H54 (cell line): ENCODE measurements at places on chromosomes 12 and 14.
A peak's percentile ranks its signal among the peaks of the same experiment; 100 is the strongest.

GRCh38 chr12:1531153-1531653, 63.2 kb downstream of the FBXL14 start:
- DNase-seq: no peak

- no peak for DNase-seq
Measured at GRCh38 chr12:130633771-130634170, 82.3 kb downstream of the RIMBP2 start.

DNA sequence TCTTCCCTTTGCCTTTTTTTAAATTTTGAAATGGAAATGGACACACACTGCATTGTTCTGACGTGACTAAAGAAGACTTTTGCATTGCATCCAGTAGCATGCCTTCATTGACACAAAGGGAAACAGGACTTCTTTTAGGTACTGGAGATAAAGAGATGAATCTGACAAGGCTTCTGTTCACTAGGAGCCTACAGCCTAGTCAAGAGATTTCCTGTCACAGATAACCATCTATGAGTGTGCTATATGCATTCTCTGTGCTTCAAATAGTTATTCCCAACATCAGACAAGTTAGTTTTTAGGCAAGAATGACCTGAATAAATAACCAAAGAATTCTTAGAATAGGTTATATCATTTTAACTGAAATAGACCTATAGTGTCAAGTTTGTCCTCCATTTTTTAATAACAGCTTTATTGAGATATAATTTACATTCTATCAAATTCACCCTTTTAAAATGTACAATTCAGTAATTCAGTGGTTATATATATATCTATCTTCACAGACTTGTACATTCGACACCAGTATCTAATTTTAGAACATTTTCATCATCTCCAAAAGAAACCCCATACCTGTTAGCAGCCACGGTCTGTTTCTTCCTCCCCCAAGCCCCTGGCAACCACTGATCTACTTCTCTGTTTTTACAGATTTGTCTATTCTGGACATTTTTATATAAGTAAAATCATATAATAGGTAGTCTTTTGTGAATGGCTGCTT, 122.7 kb downstream of the TTLL5 start:
- DNase-seq: no peak

GRCh38 chr14:98592611-98593170, 679.3 kb downstream of the BCL11B start:
- DNase-seq: no peak

DNA sequence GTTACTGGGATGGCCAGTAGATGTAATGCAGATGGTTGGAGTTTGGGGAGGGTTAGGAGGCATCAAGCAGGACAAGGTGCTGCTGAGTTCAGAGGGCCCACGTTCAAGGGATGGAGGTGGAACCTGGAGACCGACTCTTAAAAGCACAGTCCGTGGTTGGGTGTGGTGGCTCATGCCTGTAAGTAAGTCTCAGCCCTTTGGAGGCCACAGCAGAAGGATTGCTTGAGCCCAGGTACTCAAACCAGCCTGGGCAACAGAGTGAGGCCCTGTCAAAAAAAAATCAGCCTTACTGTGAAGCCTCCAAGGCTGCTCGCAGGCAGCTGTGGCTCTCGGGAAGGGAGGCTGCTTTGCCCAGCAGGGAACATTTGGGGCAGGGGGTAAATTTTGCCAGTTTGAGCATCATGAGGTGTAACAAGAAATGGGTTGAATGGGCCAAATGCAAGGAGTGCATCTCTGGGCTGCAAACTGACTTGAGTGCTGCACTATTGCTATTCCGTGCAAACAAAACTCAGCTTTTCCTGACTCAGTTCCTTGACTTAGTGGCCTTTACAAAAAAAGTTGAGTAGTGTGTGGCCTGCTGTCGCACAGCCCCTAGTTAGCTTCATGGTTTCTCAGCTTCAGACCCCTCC, 55.0 kb downstream of the ANAPC7 start:
- no peak for DNase-seq

GRCh38 chr12:39764944-39765560, 145.4 kb upstream of the ABCD2 start:
- peak; percentile 2 for DNase-seq

DNA sequence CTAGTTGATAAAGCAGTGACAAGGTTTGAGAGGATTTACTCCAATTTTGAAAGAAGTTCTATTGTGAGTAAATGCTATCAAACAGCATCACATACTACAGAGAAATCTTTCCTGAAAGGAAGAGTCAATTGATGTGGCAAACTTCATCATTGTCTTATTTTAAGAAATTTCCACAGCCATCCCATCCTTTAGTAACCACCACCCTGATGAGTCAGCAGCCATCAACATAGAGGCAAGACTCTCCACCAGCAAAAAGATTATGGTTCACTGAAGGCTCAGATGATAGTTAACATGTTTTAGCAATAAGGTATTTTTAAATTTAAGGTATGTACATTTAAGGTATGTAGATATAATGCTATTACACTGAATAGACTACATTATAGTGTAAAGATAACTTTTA, 122.1 kb upstream of the ARHGAP5 start:
- DNase-seq: no peak

DNA sequence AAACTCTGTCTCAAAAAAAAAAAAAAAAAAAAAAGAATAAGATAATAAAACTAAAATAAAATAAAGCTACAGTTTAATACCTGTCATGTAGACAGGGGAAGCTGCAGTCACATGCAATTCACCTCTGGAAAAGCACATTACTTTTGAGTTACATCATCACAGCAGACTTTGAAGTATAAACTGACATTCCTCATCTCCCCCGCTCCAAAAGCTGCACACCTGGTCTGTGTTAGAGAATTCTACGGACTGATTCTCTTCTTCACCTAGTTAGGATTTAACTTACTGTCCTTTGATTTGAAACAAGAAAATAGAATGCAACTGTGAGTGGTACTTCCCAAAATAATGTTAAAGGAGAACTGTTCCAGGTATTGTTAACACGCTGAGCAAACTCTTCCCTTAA, 25.1 kb downstream of the SPPL3 start:
- no peak for DNase-seq

DNA sequence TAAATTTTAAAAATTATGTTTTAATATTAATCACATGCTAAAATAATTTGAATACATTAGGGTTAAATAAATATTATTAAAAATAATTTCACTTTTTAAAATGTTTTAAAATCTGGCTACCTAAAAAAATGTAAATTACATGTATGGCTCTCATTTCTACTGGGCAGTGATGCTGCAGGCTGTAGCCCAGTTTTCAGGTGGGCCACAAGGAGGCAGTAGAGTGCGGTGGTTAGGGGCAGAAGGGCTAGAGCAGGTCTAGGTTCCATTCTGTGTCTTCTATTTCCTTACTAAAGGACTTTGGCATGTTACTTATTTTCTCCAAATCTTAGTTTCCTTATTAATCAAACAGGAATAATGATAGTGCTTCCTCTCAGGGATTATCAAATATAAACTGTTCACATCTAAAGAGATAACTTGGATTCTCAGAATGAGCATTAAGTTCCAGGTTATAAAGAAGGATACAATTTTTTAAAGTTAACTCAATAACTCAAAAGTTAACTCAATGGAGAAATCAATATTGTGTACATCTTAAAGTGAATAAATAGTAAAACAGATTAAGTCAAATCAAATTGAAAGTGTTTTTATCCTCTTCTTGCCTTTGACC, 54.9 kb upstream of the OVCH1 start:
- DNase-seq: peak; percentile 17

- DNase-seq: no peak
Measured at GRCh38 chr12:95918194-95918993, 24.0 kb downstream of the CCDC38 start.

GRCh38 chr12:57541001-57541400, 6.0 kb downstream of the DCTN2 start:
- no peak for DNase-seq

GRCh38 chr14:101350691-101351090, 210.6 kb upstream of the DIO3 start:
- DNase-seq: no peak

DNA sequence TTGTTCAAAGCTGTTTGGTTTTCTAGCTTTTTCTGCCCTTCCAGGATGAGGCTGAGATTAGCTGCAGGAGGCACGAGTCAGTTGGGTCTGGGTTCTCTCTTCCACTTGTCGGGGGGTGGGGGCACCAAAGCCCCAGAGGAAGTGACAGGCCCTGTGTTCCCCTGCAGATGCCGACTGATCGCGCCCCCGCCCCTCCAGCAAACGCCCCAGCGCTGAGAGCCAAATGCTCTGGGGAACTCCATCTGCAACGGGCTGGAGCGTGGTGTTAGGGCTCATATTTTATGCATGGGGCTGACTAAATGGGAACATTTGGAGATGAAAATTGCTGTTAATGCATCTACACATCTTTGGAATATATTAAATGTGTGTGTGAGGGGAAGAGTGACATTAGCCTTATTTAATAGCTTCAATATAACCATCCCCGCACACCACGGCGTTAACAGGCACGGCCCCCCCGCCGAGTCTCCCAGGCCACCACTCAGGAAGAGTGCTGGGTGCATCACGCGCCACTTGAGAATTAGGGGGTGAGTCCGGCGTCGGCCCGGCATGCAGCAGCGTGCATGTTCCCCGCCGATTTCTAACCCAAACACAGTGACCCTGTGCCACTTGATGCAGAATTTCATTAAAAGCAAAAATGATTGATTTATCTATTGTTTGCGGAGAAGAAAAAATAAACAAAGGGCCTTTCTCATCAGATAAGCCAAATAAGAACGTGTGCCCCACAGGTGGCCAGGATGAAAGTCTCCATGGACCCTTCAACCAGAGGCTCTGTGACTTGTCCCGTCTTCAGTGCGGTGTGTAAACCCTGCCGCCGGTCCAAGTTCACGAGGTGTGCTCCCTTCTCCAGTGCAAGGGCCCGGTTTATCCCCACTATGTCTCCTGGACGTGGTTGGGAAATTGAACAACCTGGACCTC, 165.0 kb upstream of the RTL1 start:
- no peak for DNase-seq

- no peak for DNase-seq
Measured at GRCh38 chr14:79670811-79671210, 540.5 kb downstream of the DIO2 start.

DNA sequence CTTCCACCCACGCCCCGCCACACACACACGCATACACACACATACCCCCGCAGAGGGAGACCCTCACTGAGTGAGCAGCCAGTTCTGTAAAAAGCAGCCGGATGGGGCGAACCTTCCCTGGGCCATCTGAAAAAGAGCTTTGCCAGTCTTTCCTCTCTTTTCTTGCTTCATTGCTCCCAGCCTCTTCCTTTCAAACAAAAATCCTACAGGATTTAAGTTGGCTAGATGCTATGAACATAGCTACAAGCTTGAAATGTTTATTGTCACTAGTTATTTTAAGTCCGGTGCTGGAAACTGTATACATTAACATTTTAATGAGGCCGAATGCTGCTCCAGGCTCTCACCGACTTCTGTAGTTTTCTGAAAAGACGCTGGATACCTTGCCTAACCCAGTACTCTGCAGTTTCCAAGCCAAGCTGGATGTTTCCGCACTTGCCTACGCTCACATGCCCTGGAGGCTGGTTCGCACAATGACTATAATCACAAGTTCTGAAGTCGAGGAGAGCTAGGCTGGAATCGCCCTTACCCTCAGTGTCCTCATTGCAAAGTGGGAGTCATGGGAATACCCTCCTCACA, 39.2 kb downstream of the LTBP2 start:
- DNase-seq: no peak

- DNase-seq: no peak
Measured at GRCh38 chr12:76117067-76117691, 32.7 kb upstream of the NAP1L1 start.

- DNase-seq: no peak
Measured at GRCh38 chr14:102711946-102712345, 65.3 kb upstream of the TRAF3 start.

DNA sequence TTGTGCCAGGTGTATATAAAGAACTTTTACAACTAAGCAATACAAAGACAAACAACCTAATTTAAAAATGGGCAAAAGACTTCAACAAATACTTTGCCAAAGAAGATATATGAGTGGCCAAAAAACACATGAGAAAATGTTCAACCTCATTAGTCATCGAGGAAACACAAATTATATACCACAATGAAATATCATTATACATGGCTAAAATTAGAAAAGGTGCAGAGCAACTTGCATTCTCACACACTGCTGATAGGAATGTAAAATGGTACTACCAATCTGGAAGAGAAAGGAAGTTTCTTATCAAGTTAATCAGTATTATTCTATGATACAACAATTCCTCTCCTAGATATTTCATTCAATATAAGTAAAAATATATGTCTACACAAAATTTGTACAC, 131.6 kb upstream of the FRMD6 start:
- DNase-seq: no peak

- DNase-seq: no peak
Measured at GRCh38 chr12:10163084-10163483, 8.8 kb downstream of the OLR1 start.

GRCh38 chr12:129619271-129619670, 284.6 kb downstream of the TMEM132D start:
- DNase-seq: no peak

GRCh38 chr12:288687-289086, 26.1 kb upstream of the SLC6A13 start:
- peak; percentile 25 for DNase-seq

- peak; percentile 38 for DNase-seq
Measured at GRCh38 chr12:113678223-113679119, 206.8 kb upstream of the LHX5 start.

DNA sequence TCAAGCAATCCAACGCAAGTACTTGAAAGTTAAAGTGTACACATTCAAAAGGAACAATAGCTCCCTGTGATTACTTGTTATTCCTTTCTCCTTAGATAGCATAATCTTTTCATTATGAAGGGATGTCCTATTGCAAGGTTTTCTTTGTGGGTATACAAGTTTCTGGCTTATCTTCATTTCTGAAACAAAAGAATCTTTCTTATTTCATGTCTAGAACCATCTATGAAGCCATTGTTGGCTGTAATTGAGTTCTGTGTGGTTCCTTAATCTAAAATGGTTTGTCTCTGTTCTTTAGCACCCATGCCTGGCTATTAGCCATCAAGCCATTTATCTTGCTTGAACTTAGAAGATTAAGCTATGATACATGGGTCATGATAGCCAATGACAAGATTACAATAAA, 95.0 kb downstream of the VEZT start:
- DNase-seq: no peak

GRCh38 chr12:3603576-3603975, 112.6 kb downstream of the PRMT8 start:
- no peak for DNase-seq

- no peak for DNase-seq
Measured at GRCh38 chr12:1630133-1630826, 1.2 kb downstream of the WNT5B start.

GRCh38 chr14:68238551-68238950, 419.0 kb downstream of the RAD51B start:
- DNase-seq: no peak

DNA sequence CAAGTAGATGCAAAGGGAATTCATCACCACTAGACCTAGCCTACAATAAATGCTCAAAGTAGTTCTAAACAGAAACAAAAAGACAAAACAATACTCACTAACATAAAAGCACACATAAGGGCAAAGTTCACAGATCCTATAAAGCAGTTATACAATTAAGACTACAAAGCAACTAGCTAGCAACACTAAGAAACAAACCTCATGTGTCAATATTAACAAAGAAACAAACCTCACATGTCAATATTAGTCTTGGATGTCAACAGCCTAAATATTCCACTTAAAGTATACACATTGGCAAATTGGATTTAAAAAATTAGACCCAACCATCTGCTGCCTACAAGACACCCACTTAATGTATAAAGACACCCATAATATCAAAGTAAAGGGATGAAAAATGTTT, 152.7 kb downstream of the KCNK10 start:
- no peak for DNase-seq
